ENCODE measurements at places on chromosomes 2 and 18. TPM values are rescaled to one million over a fixed set of nuclear protein-coding genes. Genes with fewer than 3 reads are reported as not detected.

- DNase-seq: no peak
Observed at GRCh38 chr2:143435131-143435530, 305.9 kb downstream of the ARHGAP15 start.

DNA sequence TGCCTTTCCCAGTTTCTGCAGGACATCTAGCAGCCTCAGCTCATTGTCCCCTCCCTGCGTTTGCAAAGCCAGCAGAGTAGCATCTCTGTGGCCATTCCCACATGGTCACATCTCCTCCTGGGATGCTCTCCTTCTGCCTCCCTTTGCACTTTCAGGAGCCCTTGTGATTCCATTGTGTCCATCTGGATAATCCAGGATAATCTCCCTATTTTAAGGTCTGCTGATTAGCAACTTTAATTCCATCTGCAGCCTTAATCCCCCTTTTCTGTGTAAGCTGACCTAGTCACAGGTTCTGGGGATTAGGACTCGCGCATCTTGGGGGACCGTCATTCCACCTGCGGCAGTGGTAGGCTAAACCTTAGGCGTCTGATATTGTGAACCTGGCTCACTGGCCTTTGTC lies 70.7 kb downstream of the NEDD4L start:
- no peak for DNase-seq

DNA sequence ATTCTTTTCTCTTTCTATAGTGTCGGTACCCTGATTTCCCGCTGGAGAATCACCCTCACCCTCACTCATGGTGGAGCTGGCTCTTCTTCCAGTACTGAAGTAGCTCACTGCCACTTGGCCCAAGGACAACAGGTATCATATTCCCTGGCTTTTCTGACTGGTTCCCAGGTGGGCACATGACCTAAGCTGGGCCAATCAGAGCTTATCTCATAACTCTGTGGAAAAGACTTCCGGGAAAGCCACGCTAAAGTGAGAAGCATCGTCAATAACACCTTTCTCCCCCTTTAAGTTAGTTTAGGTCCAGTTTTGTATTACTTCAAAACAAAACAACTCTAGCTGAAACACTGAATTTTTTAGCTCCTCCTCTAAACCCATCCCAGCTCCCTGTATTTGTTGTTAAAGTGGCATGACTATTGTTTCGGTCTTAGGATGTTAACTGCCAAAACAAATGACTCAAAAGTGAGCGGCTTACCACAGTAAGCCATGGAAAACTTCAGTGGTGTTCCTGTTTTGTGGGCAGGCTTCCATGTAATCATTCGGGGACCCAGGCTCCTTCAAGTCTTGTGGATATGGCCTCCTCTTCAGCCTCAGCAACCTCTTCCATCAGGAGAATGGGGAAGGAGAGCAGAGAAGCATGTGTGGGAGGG lies 137.4 kb upstream of the DLX2 start:
- DNase-seq: no peak

- no peak for DNase-seq
Observed at GRCh38 chr2:169029341-169029740, 1.8 kb downstream of the ABCB11 start.

DNA sequence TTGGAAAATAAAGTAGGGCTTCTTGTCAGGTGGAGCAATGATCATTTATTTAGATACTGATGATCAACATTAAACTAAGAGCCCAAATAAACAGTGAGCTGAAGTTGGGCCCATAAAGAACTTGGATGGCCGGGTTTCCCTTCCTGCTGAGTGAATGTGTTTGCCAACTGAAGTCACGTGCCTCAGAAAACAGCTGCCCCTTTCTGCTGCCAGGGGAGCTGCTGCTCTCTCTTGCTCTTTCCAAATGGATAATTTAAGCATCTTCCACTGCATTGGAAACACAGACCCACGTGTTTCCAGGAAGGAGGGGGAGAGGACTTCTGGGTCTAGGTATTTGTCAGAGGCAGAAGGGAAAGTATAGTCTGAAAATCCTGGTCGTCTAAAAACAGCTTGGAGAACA lies 22.9 kb upstream of the NCKAP5 start:
- no peak for DNase-seq

DNA sequence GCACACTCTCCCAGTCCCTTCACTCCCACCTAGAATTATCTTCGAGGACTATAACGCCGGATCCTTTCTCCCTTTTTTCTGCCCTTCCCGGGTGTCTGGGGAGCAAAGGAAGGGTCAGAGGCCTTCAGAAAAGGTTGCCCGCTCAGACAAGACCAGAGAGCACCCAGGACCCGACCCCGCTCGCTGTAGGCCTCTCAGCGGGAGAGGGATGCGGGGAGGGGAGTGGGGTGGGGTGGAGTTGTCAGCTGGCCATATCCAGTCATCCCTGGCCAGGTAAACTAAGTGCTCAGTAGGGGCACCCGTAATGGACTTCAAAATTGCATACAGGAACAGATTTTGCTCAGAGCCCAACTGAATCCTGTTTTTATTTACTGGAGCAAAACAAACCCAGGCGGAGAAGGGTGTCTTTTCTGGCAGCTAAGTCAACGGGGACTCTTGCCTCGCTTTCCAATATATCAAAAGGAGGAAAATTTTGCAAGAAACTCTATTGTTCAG lies 65.0 kb downstream of the NOL4 start:
- no peak for DNase-seq

DNA sequence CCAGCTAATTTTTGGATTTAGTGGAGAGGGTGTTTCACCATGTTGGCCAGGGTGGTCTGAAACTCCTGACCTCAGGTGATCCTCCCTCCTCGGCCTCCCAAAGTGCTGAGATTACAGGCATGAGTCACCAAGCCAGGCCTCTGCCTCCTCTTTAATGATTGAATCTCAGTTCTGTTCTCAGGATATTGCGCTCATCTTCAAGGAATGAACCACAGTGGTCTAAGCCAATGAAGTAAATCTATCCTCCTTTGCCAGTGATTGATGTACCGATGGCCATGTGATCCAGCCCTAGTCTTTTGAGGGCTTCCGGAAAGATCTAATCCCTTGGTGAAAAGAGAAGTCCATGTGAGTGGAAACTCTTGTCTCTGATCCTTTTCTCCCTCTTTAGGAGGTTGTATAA lies 48.6 kb downstream of the POLE4 start:
- no peak for DNase-seq

GRCh38 chr2:177405029-177405692 lies 12.6 kb downstream of the AGPS start:
- no peak for DNase-seq

GRCh38 chr18:27049969-27050368 lies 135.1 kb downstream of the CHST9 start:
- no peak for DNase-seq

The DUSP19 gene
- 1.3 TPM for total RNA-seq

The NETO1 gene
- total RNA-seq: not detected

The LYG1 gene
- 0.76 TPM for total RNA-seq

The HOXD13 gene
- total RNA-seq: not detected

All from uterus (tissue), 4 donors.